ENCODE measurements at places on chromosomes 11 and 22. TPM values are rescaled to one million over a fixed set of nuclear protein-coding genes. Genes with fewer than 3 reads are reported as not detected.

DNA sequence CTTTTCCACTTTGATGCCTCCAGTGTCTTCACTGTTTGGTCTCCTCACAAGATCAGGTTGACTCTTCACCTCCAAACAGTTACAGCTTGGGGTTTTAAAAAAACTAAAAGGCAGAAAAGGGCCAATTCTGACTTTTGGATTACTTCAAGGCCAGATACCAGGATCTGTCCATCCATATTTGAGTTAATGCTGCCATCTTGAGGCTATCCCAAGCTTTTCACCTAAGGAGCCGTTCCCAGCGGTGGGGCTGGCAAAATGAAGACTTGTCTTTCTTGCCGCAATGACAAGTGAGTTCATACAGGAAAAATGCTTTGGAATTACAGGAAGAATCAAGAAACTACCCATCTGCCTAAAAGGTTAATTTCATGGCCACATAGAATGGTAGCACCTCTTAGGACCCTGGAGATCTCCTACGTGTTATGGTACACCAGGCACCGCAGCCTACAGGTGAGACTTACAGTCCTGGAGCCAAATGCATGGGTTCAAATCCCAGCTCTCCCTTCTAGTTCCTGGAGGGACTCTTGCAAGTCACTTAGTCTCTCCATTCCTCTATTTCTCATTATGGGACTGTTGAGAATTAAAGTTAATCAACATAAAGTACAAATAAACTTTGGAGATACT is 6.0 kb upstream of the OR5B21 start:
- peak; percentile 49 for DNase-seq

Gene KCNJ11
- total RNA-seq: not detected

- peak; percentile 81 for DNase-seq
Measured at GRCh38 chr11:11450744-11451362, 97.8 kb upstream of the CSNK2A3 start.

Gene OR52I2
- total RNA-seq: not detected

Gene CALCA
- not detected for total RNA-seq

Gene PARVG
- total RNA-seq: not detected

- peak; percentile 28 for DNase-seq
Measured at GRCh38 chr22:47802421-47802820, 1040.0 kb downstream of the TBC1D22A start.

Gene SNAP29
- total RNA-seq: 17.2 TPM

- DNase-seq: no peak
Measured at GRCh38 chr22:17114173-17114897, 6.8 kb downstream of the TMEM121B start.

GRCh38 chr11:92784331-92784730 is 185.1 kb upstream of the MTNR1B start:
- DNase-seq: no peak

- no peak for DNase-seq
Measured at GRCh38 chr11:82047200-82047599, 686.5 kb downstream of the FAM181B start.

- no peak for DNase-seq
Measured at GRCh38 chr11:80694385-80694784, 1253.6 kb upstream of the TENM4 start.

DNA sequence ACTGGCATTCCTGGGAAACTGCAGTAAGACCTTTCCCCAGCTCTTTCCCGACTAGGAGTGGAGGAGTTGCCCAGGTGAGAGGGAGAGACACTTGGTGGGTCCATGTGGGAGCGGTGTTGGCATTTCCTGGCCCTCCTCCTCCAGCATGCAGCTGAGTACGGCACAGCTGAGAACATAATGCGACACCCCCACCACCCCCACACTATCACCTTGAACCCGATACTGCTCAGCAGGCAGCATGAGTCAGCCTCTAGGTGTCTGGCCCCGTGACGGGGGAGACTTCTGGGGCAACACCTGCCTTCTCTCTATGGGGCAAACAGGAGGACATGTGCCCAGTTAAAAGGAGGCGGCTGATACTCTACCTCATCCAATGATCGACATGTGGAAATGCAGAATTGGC is 64.4 kb downstream of the PKNOX2 start:
- no peak for DNase-seq

- DNase-seq: no peak
Measured at GRCh38 chr11:17558916-17559315, 11.9 kb downstream of the OTOG start.

DNA sequence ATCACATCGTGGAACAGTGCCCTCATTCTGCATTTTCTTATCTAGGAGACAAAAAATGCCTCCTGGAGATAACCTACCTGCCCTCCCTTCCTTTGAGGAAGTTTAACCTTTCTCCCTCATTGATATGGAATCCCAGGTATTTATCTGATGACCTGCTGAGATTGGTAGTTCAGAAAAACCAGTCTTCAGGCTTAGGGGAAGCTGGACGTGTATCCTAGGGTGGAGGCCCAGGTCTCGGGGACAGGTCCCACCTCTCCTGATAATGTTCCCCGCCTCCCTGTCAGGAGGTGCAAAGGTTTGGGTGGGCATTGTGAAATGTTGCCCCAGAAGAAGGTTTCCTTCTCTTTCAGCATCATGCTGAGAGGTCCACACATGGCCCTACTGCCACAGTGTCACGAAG is 186.9 kb upstream of the NAV2 start:
- DNase-seq: no peak

Gene OR52I1
- total RNA-seq: not detected

GRCh38 chr22:43796567-43796966 is 15.5 kb downstream of the EFCAB6 start:
- DNase-seq: no peak

GRCh38 chr11:117814204-117814765 is 10.3 kb downstream of the FXYD2 start:
- DNase-seq: no peak

- DNase-seq: no peak
Measured at GRCh38 chr11:56885177-56885576, 103.5 kb upstream of the OR5AK2 start.

DNA sequence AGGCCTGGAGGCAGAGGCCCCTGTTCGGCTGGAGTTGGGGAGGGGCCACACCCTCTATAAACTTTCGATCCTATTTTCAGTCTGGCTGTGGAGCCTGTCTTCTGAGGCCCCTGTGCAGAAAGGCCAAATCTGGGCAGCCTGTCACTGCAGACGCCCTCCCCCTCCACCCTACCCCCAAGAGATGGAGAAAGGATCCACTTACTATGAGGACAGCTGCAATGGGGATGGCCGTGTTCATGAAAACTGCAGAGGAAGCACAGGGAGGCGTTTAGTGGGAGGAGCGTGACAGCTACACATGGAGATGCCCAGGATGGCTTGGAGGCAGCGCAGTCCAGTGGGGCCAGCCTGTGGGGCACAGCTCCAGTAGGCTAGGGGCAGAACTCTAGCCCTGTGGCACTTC is 43.5 kb upstream of the KCNJ11 start:
- no peak for DNase-seq

- no peak for DNase-seq
Measured at GRCh38 chr22:23984430-23984829, 4.5 kb downstream of the GSTT2 start.

DNA sequence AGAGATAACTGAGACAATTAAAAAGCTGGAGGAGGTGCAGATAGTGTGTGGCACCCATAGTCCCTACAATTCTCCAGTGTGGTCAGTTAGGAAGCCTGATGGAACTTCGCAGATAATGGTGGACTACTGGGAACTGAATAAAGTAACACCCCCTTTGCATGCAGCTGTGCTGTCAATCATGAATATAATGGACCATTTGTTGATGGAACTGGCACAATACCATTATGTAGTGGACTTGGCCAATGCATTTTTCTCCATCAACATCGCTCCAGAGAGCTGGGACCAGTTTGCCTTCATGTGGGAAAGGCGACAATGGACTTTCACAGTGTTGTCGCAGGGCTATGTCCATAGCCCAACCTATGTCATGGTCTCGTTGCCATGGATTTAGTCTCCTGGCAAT is 324.2 kb downstream of the TMEM135 start:
- DNase-seq: no peak

GRCh38 chr11:67262731-67263675 is 3.3 kb upstream of the GRK2 start:
- DNase-seq: peak; percentile 85

- no peak for DNase-seq
Measured at GRCh38 chr11:21927628-21928027, 265.3 kb upstream of the ANO5 start.

Gene VPREB1
- total RNA-seq: not detected

DNA sequence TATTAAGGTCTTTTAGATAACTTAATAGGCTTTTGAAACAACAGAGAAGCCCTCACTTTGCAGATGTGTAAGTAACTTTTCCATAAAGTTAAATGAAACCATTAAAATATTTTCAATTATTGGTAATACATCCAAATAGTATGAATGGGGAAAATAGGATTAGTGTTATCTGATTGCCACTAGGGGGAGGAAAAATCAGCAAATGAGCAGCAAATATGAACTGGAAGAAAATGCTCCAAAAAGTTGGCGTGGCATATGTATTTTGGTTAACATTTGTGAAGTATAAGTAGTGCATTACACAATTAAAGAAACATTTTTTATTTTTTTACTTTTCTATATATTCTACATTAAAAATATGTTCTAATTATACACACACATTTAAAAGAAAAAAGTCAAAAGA is 259.8 kb upstream of the ANO5 start:
- no peak for DNase-seq

GRCh38 chr22:48393041-48393370 is 1434.7 kb downstream of the BRD1 start:
- DNase-seq: no peak

- DNase-seq: no peak
Measured at GRCh38 chr11:61707574-61707973, 27.4 kb downstream of the DAGLA start.

- no peak for DNase-seq
Measured at GRCh38 chr11:115613986-115614632, 109.9 kb upstream of the CADM1 start.

Gene BRSK2
- 0.06 TPM for total RNA-seq

Gene C11orf65
- total RNA-seq: not detected

GRCh38 chr11:75815345-75816168 is 547 bp downstream of the UVRAG start:
- DNase-seq: no peak

GRCh38 chr11:6757373-6757967 is 14.3 kb downstream of the OR2AG2 start:
- DNase-seq: no peak

Gene TSGA10IP
- total RNA-seq: not detected

DNA sequence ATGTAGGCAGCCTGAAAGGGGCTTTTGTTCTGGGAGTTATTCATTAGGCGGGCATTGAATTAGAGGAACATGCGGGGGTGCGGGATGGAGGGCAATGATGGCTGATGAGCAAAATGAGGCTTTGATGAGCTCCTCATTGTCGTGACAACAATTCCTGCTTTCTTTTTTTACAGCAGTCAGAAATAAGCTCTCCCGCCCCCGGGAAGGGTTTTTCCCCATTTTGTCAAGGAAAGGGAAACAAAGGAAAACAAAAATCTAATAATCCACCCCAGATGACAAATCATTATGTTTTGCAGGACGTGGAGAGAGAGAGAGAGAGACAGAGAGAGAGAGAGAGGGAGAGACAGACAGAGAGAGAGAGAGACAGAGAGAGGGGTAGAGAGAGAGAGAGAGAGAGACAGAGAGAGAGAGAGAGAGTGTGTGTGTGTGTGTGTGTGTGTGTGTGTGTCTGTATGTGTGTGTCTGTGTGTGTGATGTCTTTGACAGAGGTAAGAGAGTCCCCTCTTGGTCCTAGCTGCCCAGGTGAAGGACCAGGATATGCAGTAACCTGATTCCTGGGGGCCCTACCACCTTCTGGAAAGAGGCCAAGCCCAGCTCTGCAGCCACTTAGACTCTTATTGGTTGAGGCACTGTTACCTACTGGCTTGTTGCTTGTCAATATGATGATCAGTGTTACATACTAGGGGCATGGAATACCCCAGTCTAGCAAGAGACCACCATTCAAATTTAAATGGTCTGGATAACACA is 46.7 kb upstream of the PARVA start:
- peak; percentile 15 for DNase-seq

GRCh38 chr22:49871482-49871881 is 17.8 kb downstream of the ZBED4 start:
- DNase-seq: no peak

GRCh38 chr11:66017321-66017720 is 5.5 kb downstream of the CST6 start:
- DNase-seq: no peak

Measured in SJSA1 (cell line).